ENCODE measurements at places on chromosomes 3 and 15.
A peak's percentile ranks its signal among the peaks of the same experiment; 100 is the strongest.

DNA sequence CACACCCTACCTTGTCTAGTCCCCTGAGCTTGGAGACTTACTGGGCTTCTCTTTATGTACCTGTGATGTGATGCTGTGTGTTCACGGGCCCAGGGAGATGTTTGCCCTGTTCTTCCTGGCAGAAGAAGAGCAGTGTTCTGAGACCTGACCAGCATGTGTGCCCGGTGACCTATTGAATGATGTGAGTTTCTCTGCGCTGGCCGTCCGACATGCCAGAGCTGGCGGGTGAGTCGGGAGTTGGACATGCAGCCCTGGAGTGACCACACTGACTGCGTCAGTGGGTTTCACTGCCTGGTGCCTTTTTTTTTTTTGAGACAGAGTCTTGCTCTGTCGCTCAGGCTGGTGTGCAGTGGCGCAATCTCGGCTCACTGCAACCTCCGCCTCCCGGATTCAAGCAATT is 42.3 kb downstream of the CGNL1 start:
- DNase-seq = no peak

- no peak for DNase-seq
Observed at GRCh38 chr3:8665407-8665896, 20.9 kb upstream of the SSUH2 start.

DNA sequence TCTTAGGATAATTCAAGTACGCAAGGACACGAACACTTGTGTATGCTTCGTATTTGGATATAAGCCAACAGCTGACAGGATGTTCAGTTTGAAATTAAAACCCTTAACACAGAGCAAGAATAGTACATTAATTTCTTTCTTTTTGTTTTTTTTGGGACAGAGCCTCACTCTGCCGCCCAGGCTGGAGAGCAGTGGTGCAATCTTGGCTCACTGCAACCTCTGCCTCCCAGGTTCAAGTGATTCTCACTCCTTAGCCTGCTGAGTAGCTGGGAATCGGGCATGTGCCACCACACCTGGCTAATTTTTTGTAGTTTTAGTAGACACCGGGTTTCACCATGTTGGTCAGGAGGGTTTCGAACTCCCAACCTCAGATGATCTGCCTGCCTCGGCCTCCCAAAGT is 32.4 kb downstream of the TOMM70 start:
- DNase-seq = no peak

DNA sequence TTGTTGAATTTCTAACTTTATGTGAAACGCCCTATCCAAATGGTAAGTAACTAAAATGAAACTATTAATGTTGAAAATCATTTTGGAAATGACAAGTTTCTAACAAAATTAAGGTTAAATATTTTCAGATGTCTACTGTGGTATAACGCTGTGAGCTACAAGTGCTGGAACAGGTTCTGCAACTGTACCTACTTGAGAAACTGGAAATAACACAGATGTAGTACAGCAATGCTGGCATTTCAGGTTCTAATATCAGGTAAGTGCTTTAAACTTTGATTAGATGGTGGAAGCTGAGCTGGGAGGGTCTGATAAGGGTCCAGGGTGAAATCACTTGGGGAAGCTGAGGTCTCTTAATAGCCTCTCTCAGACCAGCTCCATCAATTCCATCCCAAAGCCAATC is 315.1 kb downstream of the STXBP5L start:
- no peak for DNase-seq

GRCh38 chr3:5068531-5069050 is 53.5 kb upstream of the ARL8B start:
- DNase-seq = no peak

DNA sequence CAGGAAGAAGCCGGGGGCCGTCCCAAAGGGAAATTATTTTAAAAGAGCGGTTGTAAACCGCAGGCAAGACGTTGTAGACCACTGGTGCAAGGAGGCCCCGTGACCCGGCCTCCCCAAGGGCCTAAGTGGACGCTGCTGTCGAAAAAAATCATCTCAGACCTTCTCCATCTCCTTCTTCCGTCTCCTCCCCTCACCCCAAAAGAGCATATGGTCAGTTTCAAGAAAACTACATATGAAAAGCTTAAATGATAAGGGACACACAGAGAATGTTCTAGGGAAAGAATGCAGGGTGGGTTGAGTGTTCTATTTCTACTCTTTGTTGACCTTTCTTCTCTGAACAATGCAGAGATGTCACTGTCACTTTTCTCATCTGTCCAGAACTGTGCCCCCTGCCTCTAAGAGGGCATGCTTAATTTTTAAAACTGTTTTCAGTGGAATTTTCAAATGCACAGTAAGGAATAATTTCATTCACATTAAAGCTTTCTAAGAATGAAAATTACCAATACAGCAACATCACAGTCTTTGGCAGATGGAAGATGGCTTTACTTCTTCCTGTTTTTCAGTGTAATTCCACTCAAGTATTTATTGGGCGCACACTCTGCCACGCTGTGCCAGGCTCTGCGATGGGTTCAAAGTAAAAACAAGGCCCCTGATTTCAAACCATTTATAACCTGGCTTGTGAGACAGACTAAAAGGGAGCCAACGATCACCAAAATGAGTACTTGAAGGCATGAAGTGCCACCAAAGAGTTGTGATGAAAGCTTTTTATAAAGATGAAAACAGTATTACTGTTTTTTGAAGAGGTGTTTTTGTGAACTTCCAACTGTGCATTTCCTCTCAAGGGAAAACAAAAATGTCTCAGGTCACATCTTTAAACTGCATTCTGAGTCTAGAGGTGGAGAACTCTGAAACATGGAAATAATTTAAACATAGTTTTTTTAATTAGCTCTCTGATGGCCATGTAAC is 891 bp upstream of the TOP2B start:
- DNase-seq = no peak

DNA sequence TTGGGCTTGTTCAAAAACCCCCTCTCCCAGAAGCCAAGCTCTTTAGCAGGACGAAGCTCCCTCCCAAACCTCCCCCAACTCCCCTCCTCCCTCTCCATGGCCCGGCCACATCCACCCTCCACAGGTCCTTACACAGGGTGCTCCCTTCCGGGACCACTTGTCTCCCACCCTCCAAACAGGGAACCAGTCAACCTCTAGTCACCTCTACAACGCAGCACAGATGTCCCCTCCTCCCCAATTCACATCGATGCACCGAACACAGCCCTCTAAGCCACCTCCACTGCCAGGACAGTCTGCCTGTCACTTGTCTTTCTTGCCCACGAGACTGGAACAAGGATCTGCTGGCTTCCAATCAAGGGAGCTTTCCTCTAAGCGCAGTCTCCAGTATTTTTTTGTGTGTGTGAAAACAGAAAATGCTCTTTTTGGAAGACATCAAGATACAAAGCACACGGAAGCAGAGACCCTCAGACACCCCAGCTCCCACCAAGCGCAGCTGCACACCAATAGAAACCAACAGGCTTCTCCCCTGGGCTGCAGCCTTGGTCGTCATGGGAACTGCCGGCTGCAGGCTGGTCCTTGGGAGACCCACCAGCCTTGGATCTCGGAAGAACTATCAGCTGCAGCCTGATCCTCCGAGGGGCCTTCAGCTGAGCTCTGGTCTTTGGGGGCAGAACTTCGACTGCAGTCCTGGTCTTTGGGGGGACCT is 26.5 kb downstream of the IQSEC1 start:
- DNase-seq = no peak

- no peak for DNase-seq
Observed at GRCh38 chr3:25536521-25537391, 108.7 kb downstream of the RARB start.

DNA sequence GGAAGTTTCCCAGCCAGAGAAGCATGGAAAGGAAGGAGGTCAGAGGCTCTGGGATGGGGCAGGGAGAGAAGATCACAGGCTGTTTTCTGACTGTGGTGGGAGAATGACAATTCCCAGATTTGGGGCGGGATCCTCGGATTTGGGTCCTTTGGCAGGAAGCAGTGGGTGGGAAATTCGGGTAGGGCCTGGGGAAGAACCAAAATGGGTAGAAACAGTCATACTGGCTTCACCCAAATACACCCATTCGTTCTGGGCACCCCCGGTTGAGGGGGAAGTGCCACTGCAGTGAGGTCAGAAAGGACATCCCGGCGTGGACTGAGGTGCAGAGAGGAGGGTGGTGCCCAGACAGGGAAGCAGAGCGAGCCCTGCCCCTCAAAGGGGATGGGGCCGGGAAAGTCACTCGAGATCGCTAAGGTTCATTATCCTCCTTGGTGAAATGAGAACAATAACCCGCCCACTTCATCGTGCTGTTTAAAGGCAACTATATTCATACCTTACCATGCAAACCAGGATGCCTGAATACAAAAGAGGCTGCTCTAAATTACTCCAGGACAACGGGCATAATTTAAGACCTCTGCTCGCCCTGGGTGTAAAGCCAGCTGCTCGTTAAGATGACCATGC is 28.8 kb downstream of the TNK2 start:
- no peak for DNase-seq

DNA sequence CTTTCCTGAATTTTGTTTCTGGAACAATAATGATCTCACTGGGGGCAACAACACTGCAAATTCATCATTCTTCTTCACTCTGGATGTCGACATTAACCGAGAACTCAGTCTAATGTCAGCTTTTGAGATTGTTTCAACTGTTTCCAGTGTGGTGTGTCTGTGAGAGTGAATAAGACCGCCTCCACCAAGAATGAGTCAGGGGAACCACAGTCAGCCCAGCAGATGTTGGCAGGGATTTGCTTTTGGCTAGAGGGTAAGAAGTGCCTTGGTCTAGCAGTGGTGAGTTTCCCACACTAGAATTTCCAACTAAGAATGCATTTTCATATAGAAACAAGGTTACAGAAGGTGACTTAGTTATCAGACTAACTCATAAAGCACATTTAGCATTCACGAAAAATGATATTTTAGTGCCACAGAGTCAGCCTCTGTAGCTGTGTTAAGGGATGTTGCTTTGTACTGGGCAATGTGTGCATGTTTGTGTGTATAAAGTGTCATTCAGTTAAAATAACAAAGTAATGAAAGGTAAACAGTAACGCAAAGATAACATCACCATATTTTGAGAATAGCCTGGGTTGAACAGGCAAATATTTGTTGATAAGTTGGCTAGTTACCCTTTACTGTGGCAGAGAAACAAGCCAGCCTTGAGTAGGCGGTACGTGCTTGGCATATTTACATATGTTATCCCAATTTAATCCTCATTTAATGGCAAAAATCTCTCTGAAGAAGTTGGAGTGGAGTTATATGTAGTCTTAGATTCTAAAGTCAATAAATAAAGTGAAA is 33.8 kb downstream of the DRD3 start:
- DNase-seq = no peak

GRCh38 chr3:38522002-38522401 is 25.9 kb downstream of the EXOG start:
- no peak for DNase-seq

GRCh38 chr3:39668420-39668819 is 141.0 kb upstream of the MYRIP start:
- DNase-seq = no peak

DNA sequence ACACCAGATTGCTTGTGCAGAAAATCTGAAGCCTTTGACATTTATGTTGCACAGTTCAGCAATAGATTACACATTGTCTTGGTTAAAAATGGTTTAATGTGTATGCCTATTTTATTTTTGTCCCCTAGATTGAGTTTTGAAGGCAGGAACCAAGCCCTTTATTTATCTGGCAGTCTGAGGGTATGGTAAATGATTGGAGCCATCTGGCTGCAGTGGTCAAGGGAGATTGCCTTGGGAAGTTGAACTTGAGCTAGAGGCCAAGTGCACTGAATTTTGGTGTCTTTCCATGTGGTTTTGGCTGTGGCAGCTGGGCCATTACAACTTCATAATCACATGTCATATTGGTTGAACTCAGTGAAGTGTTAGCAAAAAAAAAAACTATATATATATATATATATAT is 248.7 kb upstream of the C2CD4B start:
- DNase-seq = no peak

GRCh38 chr3:115218859-115219258 is 71.8 kb upstream of the ZBTB20 start:
- DNase-seq = no peak

- no peak for DNase-seq
Observed at GRCh38 chr15:80887148-80887547, 102.5 kb downstream of the MESD start.

DNA sequence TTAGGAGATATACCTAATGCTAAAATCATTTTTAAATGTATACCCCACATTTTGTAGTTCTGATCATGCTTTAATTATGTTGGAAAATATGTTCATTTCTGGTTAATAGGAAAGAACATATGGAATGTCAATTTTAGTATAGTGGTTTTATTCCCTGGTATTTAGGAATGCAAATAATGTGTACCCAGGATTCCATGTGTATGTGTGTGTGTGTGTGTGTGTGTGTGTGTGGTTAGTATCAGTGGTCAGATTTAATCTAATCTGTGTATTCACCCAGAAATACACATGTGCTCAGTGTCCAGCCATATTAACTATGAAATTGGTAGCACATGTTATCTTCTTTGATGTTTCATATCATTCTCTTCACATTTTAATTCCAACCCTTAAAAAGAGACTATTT is 233.5 kb upstream of the DCBLD2 start:
- DNase-seq = no peak

DNA sequence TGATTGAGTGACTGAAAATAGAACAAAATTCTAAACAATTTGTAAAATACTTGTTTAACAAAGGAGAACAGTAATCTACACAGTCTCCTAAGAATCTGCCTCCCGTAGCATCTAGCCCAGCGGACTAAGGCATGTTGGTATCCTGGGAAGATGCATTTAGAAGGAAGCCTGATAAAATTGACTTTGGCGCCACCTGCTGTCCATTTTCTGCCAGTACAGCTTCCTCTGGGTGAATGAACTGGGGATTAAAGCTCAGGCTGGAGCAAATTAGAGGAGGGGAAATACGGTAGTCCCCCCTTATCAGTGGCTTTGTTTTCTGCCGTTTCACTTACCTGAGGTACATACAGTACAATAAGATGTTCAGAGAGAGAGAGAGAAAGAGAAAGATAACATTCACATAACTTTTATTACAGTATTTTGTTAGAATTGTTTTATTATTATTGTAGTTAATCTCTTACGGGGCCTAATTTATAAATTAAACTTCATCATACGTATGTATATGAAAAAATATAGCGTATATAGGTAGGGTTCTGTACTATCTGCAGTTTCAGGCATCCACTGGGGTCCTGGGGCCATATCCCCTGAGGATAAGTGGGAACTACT is 191.6 kb downstream of the GAP43 start:
- DNase-seq = peak; percentile 47

GRCh38 chr3:32391643-32392535 is at the start of gene CMTM7:
Gene CMTM7 (plus strand): TSS chr3:32391853. CDS start chr3:32391907, 54 bp downstream.
- no peak for DNase-seq

GRCh38 chr3:156303001-156303707 is 182.8 kb downstream of the KCNAB1 start:
- no peak for DNase-seq

DNA sequence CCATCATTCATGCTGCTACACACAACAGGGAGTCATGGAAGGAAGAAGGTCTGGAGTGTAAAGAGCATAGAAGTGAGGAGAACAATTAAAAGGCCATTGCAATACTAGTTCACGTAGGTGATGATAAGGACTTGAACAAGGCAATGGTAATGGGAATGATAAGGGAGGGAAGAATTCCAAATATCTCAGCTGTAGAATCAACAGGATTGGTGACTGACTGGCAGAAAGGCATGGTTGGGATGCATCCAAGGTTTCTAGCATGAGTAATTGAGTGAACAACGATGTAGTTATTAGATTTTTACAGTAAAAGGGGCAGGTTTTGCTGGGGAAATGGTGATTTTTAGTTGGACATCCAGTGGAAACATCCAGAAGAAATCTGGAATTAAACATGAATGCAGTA is 2.4 kb upstream of the SEC62 start:
- no peak for DNase-seq
